Neuronal stem cell (in vitro differentiated cells): ENCODE measurements at places on chromosomes 11 and 22.

DNA sequence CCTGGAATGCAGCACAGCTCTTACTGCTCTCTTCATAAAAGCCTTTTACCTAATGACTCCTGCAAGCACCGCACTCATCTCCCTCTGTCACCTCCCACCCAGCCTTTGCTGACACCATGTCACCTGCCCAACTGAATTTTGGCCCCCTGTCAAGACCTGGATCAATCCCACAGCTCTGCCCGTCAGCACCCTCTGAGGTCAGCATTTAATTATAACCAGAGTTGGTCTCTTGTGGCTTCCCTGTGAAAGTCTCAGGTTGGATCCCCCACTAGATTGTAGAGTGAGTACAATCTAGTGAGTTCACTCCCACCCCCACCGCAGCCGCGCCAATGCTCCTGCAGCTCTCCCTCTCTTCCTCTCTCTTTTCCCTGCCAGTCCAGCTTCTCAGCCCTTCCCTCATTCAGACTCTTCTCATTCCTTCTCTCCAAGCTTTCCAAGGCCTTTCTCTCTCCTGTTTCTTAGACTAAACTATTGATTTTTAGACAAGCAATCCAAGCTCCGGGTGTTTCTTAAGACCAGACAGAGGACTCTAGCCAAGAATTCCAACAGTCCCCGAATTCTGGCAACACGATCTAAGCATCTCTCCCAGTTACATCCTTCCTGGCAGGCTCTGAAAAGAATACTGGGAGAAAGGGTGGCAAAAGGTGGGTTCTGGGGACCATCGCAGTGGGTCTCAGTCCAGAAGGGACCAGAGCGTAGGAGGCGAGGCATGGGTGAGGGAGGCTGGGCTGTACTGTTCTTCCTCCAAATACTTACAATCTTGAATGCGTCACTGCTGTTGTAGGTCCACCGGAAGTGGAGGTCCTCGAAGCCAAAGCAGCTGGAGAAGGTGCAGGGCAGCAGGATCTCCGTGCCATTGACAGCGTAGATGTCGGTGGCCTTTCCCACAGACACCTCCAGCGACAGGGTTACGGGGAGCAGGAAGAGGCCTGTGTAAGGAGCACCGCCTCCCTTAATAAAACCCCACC is 8.0 kb downstream of the SCN4B start:
- DNase-seq, result no peak

- DNase-seq, result no peak
Measured at GRCh38 chr11:47469361-47470179, 20.6 kb upstream of the RAPSN start.

DNA sequence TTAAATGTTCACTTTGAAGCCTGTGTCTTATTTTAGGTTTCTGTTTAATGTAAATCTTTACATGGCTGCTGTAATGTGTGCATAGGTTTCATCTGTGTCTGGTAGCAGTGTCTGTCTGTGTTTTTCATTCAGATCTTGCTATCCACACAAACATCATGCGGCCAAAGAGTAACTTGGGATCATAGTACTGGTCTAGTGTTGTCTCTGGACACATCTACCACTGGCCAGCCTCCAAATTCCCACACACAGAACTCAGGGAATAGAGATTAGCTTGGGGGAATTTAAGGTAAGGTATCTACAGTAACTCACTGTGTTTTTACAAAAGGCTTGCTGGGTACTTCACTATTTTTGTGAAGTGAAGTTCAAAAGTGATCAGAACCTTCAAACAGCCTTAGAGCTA is 32.1 kb upstream of the ZNF143 start:
- DNase-seq, result no peak

GRCh38 chr11:63945477-63946163 is 6.8 kb downstream of the NAA40 start:
- DNase-seq, result peak; percentile 30

DNA sequence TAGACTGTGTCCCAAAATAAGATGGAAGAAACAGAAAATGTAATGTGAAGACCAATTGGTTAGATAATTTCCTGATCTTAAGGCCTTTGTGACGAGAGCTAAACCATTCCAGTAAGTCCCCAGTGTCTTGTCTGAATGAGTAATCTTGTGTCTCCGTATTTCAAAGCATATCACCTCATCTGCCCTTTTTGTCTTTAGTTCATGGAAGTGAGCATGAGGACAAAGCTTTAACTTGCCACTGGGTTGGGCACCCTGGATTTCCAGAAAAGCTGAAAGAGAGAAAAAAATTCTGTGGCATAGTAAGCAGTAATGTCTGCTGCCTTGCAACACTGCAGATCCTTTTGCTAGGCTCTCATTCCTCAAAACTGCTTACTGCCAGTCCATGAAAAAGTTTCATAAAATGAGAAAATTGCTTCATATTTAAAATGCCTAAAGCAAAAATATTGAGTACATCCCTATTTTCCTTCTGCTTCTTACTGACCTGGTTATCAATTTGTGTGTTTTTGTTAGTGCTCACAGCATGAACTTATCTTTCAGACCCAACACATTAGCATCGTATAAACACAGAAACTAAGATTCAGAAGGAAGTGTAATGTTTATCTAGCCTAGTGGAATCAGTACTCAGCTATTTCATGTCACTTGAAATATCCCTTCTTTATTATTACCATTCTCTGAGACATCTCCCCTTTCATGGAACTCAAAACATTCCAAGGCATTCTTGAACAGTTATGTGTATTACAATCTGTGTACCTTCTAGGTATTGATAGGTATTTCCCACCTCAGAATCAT is 5.3 kb downstream of the CASP12 start:
- no peak for DNase-seq

DNA sequence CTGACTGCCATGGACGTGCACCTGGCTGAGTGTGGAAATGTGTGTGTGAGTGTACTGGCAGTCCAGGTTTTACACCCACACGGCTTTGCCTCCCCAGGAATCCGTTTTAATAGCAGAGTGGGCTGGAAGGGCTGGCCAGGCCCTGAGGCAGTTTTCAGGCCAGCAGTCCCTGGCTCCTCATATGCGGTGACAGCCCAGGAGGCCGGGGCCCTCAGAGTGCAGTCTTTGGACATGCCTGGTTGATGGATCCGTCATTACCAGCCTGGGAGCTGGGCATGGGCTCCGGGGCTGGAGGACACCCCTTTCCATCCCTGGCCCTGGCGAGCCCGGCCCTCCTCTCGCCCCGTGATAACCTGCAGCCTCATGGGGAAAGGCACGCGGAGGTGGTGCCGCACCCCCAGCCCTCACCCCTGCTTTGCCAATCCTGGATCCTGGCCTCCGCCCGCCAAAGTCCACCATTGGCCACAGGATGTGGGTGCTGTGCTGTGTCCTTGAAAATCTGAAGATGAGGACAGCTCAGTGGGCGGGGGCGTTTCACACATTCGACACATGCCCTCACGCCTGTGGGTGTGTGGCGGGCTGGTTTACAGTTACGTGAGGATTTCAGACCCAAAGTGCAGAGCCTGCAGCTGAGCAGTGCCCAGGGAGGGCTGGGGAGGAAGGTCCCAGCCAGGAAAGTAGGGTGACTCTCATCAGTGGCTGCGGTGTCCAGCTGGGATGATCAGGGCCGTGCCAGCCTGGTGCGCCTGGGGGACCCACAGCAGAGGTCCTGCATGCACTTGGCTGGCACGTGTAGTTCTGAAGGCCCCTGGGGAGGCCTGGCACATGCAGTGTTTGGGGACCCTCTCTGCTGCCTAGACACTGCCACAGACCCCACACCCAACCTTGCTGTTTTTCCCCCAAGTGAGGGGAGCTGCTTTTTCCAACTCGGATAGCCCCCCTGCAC is 55.1 kb downstream of the RTN4R start:
- DNase-seq, result no peak

- no peak for DNase-seq
Measured at GRCh38 chr11:74070723-74071492, 62.0 kb upstream of the UCP3 start.

DNA sequence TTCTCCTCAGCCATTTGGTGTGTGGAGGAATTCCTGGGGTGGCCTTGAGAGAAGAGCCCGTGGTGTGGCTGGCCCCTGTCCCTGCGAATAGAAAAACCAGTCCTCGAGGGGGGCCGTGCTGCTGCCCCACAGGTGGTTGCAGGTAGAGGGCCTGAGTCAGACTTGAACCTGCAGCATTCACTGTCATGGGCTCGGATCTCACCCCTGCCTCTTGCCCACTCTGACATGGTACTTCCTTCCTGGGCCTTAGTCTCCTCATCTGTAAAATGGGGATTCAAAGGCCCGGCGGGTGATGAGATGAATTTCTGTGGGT is 19.4 kb downstream of the TRMU start:
- DNase-seq, result no peak

DNA sequence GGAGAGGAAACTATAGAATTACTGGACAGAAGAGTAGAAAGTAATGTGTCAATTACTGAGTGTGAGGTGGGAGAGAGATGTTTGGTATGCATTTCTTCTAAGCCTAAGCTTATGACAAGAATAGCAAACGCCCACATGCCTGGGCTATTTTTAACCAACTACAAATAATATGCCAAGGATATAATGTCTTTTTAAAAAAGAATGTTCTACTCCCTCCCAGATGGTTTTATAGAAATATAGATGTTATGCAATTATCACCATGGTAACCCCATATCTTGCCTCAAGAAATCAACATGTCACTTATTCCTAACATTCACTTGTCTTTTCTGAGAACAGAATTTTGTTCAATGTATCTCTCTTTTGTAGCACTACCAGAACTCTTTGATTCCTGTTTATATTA is 996.7 kb upstream of the CHORDC1 start:
- no peak for DNase-seq

DNA sequence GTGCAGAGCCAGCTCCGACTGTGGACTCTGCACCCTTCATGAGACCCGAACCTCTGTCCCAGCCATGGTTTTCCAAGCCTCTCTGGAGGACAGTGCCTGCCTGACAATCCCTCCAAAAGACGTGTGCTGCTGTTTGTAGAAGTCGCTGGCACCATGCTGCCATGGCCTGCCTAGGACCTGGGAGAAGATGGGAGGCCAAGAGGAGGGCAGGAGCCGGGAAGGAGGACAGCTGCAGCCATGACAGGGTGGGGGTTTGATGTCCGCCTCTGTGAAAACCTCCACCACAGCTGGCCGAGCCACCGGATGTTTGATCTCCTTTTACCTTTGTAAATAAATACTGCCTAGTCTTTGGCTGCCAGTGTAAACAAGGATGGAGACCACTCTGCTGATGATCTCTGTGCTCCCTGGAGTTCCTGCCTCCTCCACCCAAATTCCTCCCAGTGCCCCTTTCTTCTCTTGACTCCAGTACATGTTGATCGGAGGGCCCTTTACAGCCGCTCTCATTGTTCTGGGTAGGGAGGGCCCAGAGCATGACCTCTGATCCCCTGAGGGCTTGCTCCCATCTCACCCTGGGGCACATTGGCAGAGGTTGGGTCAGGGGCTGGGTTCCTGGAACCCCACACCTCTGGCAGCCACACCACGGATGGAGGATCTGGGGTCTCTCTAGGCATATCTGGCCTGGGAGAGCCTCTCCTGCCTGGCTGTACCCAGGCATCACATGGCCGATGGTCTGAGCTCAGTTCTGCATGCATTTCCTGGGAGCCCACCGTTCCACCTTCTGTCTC is 66.9 kb downstream of the BCR start:
- DNase-seq, result no peak

GRCh38 chr11:90722552-90723190 is 499.8 kb upstream of the CHORDC1 start:
- DNase-seq, result no peak

DNA sequence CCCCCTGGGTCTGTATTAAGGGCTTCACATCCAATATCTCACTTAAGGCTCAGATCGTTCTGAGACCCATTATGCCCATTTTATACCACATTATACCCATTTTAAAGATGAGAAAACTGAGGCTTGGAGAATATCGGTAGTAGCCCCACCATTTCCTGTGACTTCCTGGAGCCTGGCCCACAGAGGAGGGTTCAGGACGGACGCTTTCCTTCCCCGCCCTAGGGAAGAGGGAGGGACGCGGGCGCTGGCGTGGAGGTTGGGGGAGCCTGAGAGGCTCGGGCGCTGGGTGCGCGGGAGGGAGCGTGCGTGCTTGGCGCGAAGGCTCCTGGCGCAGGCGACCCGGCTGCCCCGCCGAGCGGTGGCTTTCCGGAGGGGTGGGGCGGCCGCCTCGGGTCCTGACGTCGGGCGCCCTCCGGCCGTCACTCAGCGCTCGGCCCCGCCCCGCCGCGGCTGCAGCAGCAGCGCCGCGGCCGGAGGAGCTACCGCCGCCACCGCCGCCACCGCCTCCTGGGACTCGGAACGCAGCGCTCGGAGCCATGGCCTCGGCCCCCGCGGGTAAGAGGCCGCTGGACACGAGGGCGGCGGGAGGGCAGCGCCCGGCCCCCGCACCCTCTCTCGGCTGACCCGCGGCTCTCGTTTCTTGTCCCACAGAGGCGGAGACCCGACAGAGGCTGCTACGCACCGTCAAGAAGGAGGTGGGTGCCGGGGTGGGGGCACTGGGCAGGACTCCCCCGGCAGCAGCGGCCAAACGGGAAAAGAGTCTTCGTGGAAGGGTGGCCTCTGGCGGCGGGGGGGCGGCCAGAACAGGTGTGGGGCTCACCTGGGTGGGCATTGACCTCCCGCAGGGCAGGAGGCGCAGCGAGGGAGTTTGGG is at the start of gene SGSM1:
Gene SGSM1 (plus strand): TSS at position 422 of the 873 bp plus-strand sequence. CDS start 115 bp downstream, at position 537.
- peak; percentile 82 for DNase-seq

- DNase-seq, result no peak
Measured at GRCh38 chr22:37258753-37259401, 14.8 kb upstream of the RAC2 start.

DNA sequence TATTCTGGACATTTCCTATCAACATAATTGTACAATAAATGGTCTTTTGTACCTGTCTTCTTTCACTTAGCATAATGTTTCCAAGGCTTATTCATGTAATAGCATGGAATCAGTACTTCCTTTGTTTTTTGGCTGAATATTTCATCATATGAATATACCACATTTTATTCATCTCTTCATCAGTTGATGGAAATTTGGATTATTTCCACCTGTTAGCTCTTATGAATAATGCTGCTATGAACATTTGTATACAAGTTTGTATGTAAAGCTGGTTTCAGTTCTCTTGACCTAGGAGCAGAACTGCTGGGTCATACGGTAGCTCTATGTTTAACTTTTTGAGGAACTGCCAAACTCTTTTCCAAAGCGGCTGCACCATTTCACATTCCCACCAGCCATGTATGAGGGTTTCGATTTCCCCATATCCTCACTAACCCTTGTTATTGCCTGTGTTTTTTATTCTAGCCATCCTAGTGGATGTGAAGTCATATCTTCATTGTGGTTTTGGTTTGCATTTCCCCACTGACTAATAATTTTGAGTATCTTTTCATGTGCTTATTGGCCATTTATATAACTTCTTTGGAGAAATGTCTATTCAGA is 20.9 kb downstream of the EXT2 start:
- DNase-seq, result no peak

GRCh38 chr11:118152020-118152551 is 537 bp downstream of the SCN4B start:
- no peak for DNase-seq

DNA sequence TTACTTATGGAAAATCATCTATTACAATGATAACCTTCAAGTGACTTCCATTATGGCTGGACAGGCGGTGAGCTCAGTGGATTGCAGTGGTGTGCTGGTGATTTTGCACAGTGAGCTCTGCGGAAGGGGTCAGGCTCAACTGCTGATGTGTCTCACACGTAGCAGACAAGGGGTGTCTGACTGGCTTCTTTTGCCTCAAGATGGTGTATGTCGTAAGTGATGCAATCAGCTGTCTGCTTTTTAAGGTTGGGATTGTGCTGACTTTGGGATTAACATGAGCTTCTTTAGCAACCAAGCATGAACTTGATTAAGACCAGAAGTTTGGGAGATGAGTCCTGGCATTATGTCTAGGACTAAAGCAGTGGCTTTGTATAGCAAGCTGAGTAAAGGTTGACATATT is 49.5 kb downstream of the POLD3 start:
- DNase-seq, result no peak

GRCh38 chr11:44246726-44247125 is 63.2 kb downstream of the ALX4 start:
- DNase-seq, result no peak
